ENCODE measurements at places on chromosomes 6 and 20.
A peak's percentile ranks its signal among the peaks of the same experiment; 100 is the strongest.

GRCh38 chr6:134122775-134123174, 70.4 kb upstream of the SLC2A12 start:
- DNase-seq: no peak

- DNase-seq: peak; percentile 62
Measured at GRCh38 chr6:129525055-129525454, 184.9 kb downstream of the ARHGAP18 start.

- no peak for DNase-seq
Measured at GRCh38 chr6:42394881-42395620, 56.7 kb downstream of the TRERF1 start.

GRCh38 chr6:439641-440167, 48.2 kb downstream of the IRF4 start:
- DNase-seq: no peak

GRCh38 chr6:170453586-170454511, 99.3 kb downstream of the PSMB1 start:
- DNase-seq: no peak

GRCh38 chr20:15642109-15642508, 931.1 kb downstream of the KIF16B start:
- no peak for DNase-seq

DNA sequence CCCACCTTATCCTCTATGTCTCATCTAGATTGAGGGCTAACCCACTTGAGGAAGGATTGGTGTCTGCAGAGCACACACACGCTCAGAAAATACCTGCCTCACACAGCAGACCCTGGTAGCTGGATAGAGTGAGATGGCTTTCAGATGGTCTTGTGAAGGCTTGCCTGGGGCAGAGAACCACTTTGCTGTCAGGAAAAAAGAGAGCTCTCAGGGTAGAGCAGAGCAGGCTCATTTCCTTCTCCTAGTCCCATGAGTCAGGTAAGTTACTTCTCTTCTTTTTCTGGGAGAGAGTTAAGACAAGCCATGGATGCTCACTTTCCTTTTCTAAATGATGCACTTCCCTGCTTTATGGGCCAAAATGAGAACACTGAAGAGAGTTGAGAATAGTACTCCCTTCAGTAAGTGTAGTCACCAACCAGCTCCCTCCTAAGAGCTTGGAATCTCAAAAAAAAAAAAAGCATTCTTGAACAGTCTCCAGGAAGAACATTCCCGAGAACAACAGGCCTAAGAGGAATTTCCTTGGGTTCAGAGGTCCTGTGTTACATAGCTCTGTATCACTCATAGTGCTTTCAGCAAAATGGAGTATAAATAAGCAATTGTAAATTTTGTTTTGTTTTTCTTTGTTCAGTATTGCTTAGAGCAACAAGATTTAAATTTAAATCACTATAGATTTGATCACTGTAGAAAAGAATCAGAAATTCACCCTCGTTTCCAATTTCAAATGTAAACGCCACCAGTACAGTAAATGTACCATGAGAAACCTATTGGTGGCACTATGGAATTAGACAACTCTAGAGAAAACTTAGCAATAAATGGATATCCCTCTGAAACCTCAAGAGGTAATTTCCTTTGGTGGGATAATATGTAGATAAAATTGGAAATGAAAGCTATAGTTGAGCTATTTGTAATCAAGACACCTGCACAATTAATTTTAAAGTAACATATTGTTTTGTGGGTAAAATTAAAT, 530.3 kb downstream of the RFPL4B start:
- peak; percentile 88 for DNase-seq

- DNase-seq: no peak
Measured at GRCh38 chr20:54368570-54368969, 106.8 kb upstream of the DOK5 start.

- DNase-seq: no peak
Measured at GRCh38 chr6:150745896-150746295, 119.6 kb upstream of the MTHFD1L start.

GRCh38 chr6:44192428-44193041, 24.2 kb upstream of the MYMX start:
- DNase-seq: no peak

GRCh38 chr20:37956107-37956585, 53.2 kb downstream of the VSTM2L start:
- DNase-seq: peak; percentile 12

GRCh38 chr20:35263532-35264341, 14.2 kb downstream of the MMP24OS start:
- no peak for DNase-seq

DNA sequence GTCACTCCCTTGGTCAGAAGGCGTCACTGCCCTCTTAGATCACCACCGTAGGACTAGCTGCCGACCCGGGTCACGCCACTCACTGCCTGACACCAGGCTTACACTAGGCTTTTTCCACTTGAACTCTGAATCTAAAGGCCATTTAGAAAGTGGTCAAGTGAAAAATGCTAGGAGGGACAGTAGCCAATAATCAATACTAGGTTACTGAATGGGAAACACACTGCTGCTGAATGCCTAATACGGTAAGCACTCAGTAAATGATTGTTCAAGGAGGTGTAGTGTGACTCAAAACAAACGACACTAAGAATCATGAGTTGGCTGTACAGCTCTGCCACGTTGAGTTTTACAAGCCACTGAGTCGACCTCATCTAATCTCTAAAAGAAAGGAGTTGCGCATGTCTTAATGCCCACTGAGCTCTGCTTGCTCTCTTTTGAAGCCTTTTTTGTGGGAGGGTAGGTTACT, 760 bp upstream of the IBTK start:
- peak; percentile 39 for DNase-seq

DNA sequence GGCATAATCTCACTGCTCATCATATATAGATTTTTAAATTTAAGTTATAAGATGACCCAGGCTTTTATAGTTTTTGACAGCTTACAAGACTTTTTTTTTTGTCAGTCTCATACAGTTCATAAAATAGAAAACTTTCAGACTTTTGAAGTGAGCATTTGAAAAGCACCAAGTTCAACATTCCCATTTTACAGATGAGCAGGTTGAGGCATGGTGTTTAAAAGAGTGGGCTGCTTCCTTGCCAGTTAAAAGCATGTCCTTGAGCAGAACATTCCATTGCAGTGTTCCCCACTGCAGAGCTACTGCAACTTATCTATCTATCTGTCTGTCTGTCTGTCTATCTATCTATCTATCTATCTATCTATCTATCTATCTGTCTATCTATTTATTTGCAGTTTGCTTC, 86.8 kb downstream of the GFRA4 start:
- DNase-seq: no peak

- no peak for DNase-seq
Measured at GRCh38 chr6:7785243-7786035, 59.5 kb downstream of the BMP6 start.

- DNase-seq: peak; percentile 56
Measured at GRCh38 chr6:6758915-6759654, 170.6 kb downstream of the LY86 start.

- DNase-seq: peak; percentile 36
Measured at GRCh38 chr6:154613137-154613676, 102.7 kb upstream of the CNKSR3 start.

GRCh38 chr6:22231616-22232015, 65.2 kb downstream of the PRL start:
- DNase-seq: no peak

DNA sequence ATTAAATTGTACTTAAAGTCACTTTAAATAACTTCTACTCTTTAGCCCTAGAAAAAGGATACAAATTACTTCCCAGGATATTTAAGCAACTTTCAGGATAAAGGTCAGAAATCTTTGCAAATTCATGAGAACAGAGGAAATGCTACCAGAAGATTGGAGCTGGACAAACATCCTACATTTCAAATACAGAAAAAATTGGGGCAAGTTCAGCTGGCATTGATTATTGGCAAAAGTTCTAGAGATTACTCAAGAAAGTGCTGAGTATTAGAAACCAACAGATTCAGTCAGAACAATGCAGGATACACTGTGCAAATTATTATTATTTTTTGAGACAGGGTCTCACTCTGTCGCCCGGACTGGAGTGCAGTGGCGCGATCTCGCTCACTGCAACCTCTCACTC, 6.0 kb downstream of the SLC22A23 start:
- DNase-seq: no peak

- no peak for DNase-seq
Measured at GRCh38 chr20:12243327-12243726, 325.6 kb downstream of the BTBD3 start.

DNA sequence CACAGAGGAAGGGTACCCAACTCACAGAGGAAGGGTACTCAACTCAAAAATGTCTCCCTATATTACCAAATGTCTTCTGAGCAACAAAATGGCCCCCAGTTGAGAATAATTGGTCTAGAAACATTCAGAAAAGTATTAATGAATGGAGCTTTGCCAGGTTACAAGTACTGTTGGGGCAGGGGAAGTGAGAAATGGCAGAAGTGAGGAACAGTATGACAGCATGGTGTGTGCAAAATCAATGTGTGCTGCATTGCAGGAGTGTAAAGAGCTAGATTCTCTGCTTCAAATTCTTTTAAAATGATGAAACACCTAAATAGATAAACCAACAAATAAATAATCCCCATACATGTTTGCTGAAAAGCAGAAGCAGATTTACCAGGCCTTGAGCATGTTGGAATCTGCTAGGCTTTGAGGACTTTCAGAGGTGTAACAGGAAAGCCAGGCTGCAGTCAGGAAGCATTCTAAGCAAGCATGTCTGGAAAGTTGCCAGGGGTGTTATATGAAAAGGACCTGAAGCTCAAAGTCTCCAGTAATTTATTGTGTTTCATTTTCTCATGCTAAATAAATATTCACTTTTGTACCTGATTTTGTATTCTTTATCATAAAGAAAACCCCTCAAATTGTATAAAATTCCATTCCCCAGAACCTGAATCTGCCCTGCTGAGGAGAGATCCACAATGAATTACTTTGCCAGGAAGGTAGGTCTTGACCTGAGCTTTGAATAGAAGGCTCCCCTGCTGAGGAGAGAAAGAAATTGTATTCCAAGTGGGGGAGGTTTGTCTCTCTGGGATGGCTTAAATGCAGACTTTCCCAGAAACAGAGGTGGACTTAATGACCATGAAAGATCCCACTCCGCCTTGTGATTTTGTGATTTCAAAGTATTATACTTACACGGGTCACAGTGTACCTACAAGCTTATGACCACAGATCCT, 265.0 kb upstream of the MARCKS start:
- no peak for DNase-seq

- DNase-seq: peak; percentile 32
Measured at GRCh38 chr6:72966628-72967280, 258.5 kb downstream of the KHDC1L start.

GRCh38 chr20:25418776-25419175, 11.3 kb downstream of the GINS1 start:
- DNase-seq: peak; percentile 33

DNA sequence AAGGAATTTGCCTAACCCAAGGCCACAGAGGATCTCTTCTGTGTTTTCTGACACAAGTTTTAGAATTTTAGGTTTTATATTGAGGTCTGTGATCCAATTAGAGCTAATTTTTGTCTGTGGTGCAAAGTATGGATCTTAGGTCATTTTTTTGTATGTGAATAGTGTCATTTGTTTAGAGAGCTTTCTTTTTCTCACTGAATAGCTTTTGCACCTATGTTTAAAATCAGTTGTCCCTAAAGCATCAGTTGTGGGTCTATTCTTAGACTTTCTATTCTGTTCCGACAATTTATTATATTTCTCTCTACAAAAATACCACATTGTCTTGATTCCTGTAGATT, 341 bp upstream of the MCM9 start:
- no peak for DNase-seq

- peak; percentile 73 for DNase-seq
Measured at GRCh38 chr6:47188588-47189021, 121.1 kb downstream of the TNFRSF21 start.

- DNase-seq: peak; percentile 21
Measured at GRCh38 chr6:17281497-17282481, 628 bp downstream of the RBM24 start.

DNA sequence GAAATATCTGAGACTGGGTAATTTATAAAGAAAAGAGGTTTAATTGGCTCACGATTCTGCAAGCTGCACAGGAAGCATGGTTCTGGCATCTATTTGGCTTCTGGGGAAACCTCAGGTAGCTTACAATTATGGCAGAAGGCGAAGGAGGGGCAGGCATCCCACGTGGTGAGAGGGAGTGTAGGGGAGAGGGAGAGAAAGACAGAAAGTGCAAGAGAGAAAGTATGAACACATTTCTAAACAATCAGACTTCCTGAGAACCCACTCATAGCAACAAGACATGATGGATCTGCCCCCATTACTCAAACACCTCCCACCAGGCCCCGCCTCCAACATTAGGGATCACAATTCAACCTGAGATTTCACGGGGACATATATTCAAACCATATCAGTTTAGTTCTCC, 107.4 kb downstream of the PERP start:
- DNase-seq: no peak

- DNase-seq: no peak
Measured at GRCh38 chr6:93295631-93296030, 123.7 kb downstream of the EPHA7 start.

- no peak for DNase-seq
Measured at GRCh38 chr6:27251606-27252251, 4.2 kb downstream of the PRSS16 start.

DNA sequence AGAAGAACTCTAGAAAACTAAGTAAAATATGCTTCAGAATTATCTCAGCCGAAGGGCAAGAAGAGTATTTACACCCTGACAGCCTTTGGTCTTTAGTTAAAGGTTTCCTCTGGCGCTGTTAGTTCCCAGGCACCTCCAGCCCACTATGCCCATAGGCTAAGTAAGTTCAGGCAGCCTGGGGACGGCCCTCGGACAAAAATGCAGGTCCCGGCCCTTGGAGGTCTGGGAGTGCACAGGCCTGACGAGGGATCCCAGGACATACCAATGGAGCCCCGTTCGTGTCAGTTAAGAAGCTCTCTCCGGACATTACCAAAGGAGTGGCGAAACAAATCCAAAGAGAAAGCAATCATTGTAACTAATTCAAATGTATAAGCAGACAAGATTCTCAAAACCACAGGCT, 311.8 kb downstream of the CD83 start:
- DNase-seq: no peak

- no peak for DNase-seq
Measured at GRCh38 chr6:118546164-118546879, 1.8 kb upstream of the PLN start.

GRCh38 chr6:97361286-97361685, 78.3 kb upstream of the MMS22L start:
- DNase-seq: no peak

DNA sequence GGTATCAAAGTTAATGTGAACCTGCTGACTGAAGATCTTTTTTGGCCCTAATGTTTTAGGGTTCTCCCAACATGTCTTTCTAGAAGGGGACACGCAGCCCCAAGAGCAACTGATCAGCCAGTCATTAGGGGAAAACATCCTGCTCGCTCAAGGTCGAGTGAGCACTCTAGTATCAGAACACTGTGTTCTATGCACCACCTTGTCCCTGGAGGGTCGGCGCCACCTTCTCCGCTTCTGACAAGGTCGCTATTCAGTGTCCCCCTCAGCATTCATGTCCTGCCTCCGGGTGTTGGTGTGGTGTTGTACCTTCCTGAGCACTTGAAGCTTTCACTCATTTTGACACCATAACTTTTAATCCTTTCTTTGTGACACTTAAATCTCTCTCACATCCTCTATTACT, 331.2 kb upstream of the KCNQ5 start:
- no peak for DNase-seq

GRCh38 chr6:131652472-131652871, 15.4 kb downstream of the ENPP3 start:
- no peak for DNase-seq
